ENCODE measurements at places on chromosomes 4 and X.
A peak's percentile ranks its signal among the peaks of the same experiment; 100 is the strongest.

DNA sequence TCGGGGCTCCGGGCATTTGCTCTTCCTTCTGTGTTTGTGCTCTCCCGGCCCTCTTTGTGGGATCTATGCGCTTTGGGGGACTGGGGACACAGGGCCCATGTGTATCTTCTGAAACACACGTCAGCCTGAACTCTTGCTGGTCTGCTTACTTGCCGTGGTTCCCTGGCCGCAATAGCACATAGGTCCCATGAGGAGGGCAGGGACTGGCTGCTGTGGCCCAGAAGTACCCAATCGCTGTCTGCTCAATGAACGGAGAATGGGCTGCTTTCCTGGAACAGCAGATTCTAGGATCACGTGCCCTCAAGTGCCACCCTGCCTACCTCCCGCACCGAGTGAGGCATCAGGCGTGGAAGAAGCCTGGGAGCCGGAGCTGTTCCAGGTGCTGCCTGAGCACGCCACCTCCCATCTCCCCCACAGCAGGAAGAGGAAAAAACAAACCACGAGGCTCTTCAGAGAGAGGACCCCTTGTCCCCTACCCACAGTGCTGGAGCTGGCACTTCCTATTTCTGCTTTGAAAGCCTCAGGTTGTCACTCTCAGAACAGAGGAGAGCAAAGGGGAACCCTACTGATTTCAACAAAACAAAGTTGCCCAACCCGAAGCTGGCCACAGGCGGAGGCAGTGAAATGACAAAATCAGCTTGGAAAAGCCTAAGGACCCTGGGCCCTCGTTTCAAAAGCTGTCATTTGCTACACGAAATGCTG lies 3.8 kb downstream of the G6PD start:
- DNase-seq: no peak
- no peaks in the 10 kb centered on the region for H3K27me3 ChIP-seq
- no peak overlapping the region for H3K4me3 ChIP-seq
- peaks cover 23% of the 10 kb centered on the region for H3K4me1 ChIP-seq
- peaks cover 12% of the 10 kb centered on the region for H3K36me3 ChIP-seq
- H3K27ac ChIP-seq: no peak overlapping the region

GRCh38 chr4:77820649-77821561 lies 1.7 kb upstream of the CNOT6L start:
- H3K27ac ChIP-seq: peak overlapping the region; percentile 98
- peaks cover 24% of the 10 kb centered on the region for H3K27me3 ChIP-seq

DNA sequence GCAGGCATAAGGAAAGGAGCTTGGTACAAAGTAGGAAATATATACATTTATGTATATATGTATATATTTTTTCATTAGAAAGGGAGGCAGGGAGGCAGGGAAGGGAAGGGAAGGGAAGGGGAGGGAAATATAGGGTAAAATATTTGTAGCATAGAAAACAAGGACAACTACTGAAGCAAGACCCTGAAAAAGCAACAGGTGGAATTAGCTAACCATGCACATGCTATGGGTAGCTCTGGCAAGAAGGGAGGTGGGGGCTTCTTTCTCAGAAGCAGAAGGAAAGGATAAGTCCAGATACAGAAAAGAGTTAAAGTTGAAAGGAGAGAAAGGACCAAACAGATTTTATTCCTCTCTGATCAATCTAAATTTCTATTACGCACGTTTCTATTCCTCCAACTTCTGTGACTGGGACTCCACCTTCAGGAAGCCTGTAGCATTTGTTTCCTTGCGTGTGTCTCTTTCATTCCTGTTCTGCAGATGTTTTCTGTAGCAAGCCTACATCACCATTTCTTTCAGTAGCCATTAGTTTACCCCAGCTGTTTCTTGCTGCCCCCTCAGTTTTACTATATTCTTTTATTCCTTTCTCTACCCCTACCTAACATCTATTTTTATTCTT lies 82.9 kb downstream of the OR13H1 start:
- no peak overlapping the region for H3K4me3 ChIP-seq
- H3K36me3 ChIP-seq: no peaks in the 10 kb centered on the region
- H3K27me3 ChIP-seq: peaks cover 10% of the 10 kb centered on the region
- H3K4me1 ChIP-seq: no peaks in the 10 kb centered on the region

GRCh38 chr4:180356766-180357165 lies 1886.4 kb upstream of the TENM3 start:
- no peak for DNase-seq
- H3K4me1 ChIP-seq: no peaks in the 10 kb centered on the region
- peaks cover 3% of the 10 kb centered on the region for H3K27me3 ChIP-seq
- no peak overlapping the region for H3K4me3 ChIP-seq

- H3K36me3 ChIP-seq: no peaks in the 10 kb centered on the region
- no peaks in the 10 kb centered on the region for H3K4me1 ChIP-seq
- H3K27ac ChIP-seq: no peak overlapping the region
- no peak for DNase-seq
- no peaks in the 10 kb centered on the region for H3K27me3 ChIP-seq
These were observed 916.0 kb downstream of the FSTL5 start for GRCh38 chr4:161247831-161248230.

- no peaks in the 10 kb centered on the region for H3K4me1 ChIP-seq
- no peaks in the 10 kb centered on the region for H3K27me3 ChIP-seq
- H3K36me3 ChIP-seq: no peaks in the 10 kb centered on the region
- DNase-seq: no peak
These were observed 856.6 kb downstream of the CENPC start for GRCh38 chr4:66688674-66689073.

GRCh38 chrX:22739276-22739675 lies 260.5 kb upstream of the DDX53 start:
- no peak overlapping the region for H3K4me3 ChIP-seq
- H3K36me3 ChIP-seq: no peaks in the 10 kb centered on the region
- no peaks in the 10 kb centered on the region for H3K4me1 ChIP-seq
- no peaks in the 10 kb centered on the region for H3K27me3 ChIP-seq
- no peak for DNase-seq

- DNase-seq: no peak
- H3K36me3 ChIP-seq: no peaks in the 10 kb centered on the region
- no peak overlapping the region for H3K27ac ChIP-seq
- H3K4me1 ChIP-seq: peaks cover 11% of the 10 kb centered on the region
- no peaks in the 10 kb centered on the region for H3K27me3 ChIP-seq
These were observed 46.1 kb downstream of the CXorf58 start for GRCh38 chrX:23953908-23954269.

GRCh38 chr4:182818926-182819730 lies 98.1 kb downstream of the DCTD start:
- peaks cover 3% of the 10 kb centered on the region for H3K27me3 ChIP-seq
- no peak overlapping the region for H3K4me3 ChIP-seq
- no peak for DNase-seq

DNA sequence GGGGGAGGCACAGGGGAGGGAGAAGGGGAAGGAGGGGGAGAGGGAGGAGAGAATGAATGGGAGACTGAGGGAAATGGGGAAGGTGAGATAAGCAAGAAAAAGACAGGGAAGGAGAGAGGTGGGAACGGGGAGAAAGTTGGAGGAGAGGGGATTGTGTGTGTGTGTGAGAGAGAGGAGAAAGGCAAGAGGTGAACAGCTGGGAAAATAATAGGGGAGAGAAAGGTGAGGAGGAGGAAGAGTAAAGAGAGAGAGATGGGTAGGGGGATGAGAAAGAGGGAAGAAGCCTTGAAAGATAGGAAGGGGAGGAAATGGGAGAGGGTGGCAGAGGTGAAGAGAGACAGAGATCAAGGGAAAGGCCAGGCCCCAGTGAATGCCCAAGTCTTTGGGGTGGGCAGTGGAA lies 20.1 kb downstream of the BCORL1 start:
- H3K27me3 ChIP-seq: peaks cover 7% of the 10 kb centered on the region
- H3K4me1 ChIP-seq: peaks cover 16% of the 10 kb centered on the region
- peak overlapping the region; percentile 59 for H3K27ac ChIP-seq
- peaks cover 50% of the 10 kb centered on the region for H3K36me3 ChIP-seq

DNA sequence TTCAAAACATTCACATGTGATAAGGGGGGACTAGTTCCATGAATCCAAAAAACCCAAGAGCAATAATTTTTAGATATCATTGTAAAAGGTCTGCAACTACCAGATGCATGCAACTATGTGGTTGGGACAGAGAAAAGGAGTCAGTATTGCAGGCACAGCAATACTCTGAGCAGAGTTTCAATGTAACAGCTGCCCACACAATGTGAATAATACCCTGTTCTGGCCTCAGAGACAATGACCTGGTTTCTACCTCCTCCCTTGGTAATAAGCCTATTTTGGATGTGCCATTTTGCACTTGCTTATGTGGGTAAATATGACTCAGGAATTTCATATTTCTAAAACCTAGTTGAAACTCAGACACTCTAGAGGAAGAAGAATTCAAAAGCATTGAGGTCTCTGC lies 194.8 kb upstream of the RASGEF1B start:
- no peak for DNase-seq
- no peak overlapping the region for H3K27ac ChIP-seq
- no peaks in the 10 kb centered on the region for H3K36me3 ChIP-seq
- H3K27me3 ChIP-seq: no peaks in the 10 kb centered on the region
- peaks cover 19% of the 10 kb centered on the region for H3K4me1 ChIP-seq
- no peak overlapping the region for H3K4me3 ChIP-seq

- no peak overlapping the region for H3K4me3 ChIP-seq
- H3K27ac ChIP-seq: no peak overlapping the region
- H3K36me3 ChIP-seq: no peaks in the 10 kb centered on the region
These were observed 2.0 kb upstream of the CXCL9 start for GRCh38 chr4:76009311-76009710.

GRCh38 chr4:53974561-53974960 lies 89.8 kb downstream of the CHIC2 start:
- H3K4me3 ChIP-seq: no peak overlapping the region
- H3K27me3 ChIP-seq: peaks cover 5% of the 10 kb centered on the region
- no peaks in the 10 kb centered on the region for H3K36me3 ChIP-seq
- H3K27ac ChIP-seq: no peak overlapping the region
- no peaks in the 10 kb centered on the region for H3K4me1 ChIP-seq

DNA sequence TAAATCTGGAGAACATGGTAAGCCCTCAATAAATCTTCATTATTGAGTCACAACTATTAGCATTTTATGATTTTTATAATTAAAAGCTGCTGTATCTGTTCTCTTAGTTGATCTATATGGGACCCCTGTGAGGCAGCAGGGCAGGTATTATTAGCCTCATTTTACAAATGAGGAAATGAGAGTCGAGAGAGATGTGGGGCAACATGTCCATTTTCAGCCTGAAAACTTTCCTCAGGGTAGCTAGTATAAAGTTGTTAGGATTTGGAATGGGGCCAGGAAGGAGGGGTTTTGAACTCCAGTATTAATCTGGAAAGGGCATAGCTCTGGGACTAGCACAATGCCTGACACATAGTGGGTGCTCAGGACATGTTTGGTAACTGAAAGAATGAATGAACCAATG lies 191.7 kb upstream of the GPC4 start:
- H3K27me3 ChIP-seq: no peaks in the 10 kb centered on the region
- H3K27ac ChIP-seq: no peak overlapping the region
- peaks cover 22% of the 10 kb centered on the region for H3K36me3 ChIP-seq
- no peak overlapping the region for H3K4me3 ChIP-seq

DNA sequence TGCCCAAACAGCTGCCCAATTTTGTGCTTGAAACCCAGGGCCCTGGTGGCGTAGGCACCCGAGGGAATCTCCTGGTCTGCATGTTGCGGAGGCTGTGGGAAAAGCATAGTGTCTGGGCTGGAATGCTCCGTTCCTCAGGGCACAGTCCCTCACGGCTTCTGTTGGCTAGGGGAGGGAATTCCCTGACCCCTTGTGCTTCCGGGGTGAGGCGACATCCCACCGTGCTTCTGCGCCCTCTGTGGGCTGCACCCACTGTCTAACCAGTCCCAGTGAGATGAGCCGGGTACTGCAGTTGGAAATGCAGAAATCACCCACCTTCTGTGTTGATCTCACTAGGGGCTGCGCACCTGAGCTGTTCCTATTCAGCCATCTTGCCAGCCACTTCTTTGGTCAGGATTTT lies 399.4 kb upstream of the FTHL17 start:
- H3K4me3 ChIP-seq: no peak overlapping the region
- H3K36me3 ChIP-seq: no peaks in the 10 kb centered on the region
- no peak for DNase-seq

DNA sequence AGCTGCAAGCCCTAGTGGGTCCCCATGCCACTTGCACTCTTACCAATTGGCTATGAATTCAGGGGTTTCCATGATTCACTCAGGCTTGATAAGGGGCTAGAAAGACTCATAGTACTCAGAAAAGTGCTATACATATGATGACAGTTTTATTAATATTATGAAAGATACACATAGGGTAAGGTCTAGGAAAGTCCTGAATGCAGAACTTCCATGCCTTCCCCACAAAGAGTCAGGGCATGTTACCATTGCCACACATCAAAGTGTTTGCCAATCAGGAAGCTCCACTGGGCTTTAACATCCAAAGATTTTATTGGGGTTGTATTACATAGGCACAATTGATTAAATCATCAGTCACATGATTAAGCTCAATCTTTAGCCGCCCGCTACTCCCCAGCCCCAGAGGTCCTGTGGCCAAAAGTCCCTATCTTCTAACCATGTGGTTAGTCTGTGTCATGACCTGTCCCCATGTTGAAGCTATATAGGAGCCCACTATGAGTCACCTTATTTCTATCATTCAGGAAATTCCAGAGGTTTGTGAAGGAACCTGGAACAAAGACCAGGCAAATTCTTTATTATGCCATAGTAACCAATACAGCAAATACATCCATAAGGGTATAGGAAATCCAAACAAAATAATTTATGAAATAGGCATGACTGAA lies 635.6 kb downstream of the STPG2 start:
- no peak overlapping the region for H3K27ac ChIP-seq
- no peak overlapping the region for H3K4me3 ChIP-seq
- no peaks in the 10 kb centered on the region for H3K27me3 ChIP-seq
- H3K4me1 ChIP-seq: no peaks in the 10 kb centered on the region
- no peak for DNase-seq

GRCh38 chrX:56986138-56986537 lies 9.2 kb downstream of the SPIN3 start:
- no peak for DNase-seq
- H3K27me3 ChIP-seq: no peaks in the 10 kb centered on the region
- no peak overlapping the region for H3K27ac ChIP-seq
- H3K4me1 ChIP-seq: no peaks in the 10 kb centered on the region
- peaks cover 50% of the 10 kb centered on the region for H3K36me3 ChIP-seq

- peak; percentile 42 for DNase-seq
- no peaks in the 10 kb centered on the region for H3K36me3 ChIP-seq
- peak overlapping the region; percentile 98 for H3K4me3 ChIP-seq
- peaks cover 32% of the 10 kb centered on the region for H3K27me3 ChIP-seq
These were observed 2.7 kb downstream of the ADGRL3 start for GRCh38 chr4:61202638-61203435.

DNA sequence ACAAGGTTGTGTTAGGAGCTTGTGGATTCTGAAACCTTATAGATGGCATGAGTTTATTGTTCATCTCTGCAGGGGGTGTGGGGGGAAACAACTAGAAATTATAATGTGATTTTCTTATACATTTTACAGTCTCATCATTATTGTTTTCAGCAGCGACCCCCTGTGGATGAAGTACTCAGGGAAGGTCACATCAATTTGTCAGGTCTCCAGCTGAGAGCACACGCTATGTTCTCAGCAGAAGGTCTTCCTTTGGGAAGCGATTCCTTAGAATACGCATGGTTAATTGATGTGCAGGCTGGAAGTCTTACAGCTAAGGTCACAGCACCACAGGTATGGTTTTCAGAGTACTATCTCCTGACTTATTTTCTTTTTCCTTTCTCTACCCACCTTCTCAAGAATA lies 72.2 kb downstream of the BLTP1 start:
- DNase-seq: peak; percentile 6
- H3K27me3 ChIP-seq: no peaks in the 10 kb centered on the region
- H3K4me1 ChIP-seq: no peaks in the 10 kb centered on the region

Measured in nephron progenitor cell (in vitro differentiated cells).